ENCODE measurements at places on chromosomes 3 and 15.

DNA sequence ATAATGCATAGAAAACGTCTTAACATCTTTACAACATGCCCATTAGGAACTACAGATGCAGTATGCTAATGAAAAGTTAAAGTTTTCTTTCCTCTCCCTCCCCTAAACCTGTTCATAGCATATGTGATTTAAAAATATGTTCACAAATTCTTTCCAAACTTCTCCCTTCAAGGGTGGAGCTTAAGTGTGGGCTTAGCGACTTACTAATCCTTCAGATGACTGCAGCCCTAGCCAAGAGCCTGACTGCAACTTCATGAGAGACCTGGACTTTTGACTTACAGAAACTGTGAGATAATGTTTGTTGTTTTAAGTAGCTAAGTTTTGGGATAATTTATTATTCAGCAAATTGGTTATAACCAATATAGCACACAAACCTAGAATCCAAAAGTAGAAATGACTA is 22.0 kb upstream of the ANXA2 start:
- peak; percentile 62 for DNase-seq

GRCh38 chr3:184176377-184177330 is 2.0 kb downstream of the AP2M1 start:
- DNase-seq = peak; percentile 97

DNA sequence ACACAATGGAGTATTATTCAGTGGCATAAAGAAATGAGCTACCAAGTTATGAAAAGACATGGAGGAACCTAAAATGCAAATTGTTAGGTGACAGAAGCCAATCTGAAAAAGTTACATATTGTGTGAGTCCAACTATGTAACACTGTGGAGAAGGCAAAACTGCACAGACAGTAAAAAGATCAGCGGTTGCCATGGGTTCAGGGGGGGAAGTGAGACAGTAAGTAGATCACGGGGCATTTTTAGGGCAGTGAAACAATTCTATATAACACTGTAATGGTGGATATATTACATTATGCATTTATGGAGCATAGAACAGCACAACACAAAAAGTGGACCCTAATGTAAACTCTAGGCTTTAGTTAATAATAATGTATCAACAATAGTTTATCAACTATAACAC is 17.6 kb downstream of the CBLB start:
- DNase-seq = no peak

- peak; percentile 67 for DNase-seq
Observed at GRCh38 chr15:81531109-81531592, 157.1 kb upstream of the TMC3 start.

DNA sequence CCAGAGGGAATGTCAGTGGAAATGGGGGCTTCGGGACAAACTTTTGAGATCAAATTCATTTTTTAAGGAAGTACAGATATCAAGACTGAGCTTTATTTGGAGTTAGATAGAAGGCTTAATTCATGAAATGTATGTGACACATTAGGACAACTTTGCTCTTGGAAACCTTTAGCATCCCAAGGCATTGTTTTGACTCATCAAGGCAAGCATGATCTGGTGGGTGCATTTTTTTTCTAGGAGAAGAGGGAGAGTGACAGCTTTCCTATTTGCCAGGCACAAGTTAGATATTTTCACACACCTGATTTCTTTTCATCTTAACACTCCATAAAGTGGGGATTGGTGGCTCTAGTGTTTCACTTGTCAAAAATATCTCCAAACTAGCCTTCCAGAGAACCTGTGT is 61.5 kb upstream of the RPL35A start:
- no peak for DNase-seq

DNA sequence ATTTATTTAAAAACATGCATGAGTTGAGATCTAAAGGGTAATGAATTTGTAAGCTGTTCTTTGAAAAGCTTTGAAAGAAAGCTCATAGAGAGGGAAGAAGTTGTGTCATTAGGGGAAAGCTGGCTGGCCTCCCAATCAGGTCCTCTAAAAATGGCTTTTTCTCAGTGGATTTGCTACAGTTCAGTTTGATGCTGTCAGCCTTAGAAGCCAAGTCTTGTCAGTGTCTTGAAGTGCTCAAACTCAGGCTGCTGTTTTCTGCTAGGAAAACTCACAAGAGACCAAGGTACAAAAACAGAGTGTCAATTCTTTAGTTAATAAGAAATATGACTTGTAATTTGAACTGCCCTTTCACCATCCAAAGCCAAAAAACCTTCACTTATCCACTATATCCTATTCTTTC is 243.8 kb downstream of the OTOL1 start:
- DNase-seq = no peak

GRCh38 chr15:42999201-42999779 is 78.7 kb upstream of the TTBK2 start:
- no peak for DNase-seq

DNA sequence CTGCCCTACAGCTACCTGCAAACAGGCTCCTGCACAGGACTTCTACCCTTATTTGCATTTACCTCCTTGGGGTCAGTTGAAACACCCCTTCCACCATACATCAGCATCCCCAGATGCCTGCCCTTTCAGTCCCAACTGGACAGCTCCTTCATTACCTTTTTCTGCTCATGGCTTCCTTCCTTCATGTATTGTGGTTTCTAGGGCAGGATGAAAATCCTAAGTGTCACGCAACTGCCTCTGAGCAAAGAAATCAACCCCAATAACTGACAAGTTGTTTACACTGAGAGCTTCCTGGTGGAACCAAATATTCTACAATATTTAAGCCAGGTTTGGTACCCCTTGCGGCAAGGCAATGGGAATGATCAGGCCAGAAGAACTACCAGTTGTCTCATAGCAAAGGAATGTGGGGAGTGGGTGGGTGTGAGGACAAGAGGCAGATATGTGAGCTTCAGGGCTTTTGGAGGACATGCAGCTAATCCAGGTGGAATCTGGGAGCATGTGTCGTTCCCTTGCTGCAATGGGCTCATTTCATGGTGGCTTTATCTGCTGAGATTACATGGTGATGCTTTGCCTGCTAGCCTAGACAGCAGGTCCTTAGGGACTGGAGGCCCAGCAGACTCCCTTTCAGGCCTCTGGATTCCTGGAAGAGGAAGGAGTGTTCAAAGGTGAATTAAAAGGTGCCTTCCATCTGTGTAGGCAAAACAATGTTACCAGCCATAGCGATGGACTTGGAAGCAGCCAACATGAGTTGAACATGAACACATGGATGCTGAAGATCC is 34.9 kb downstream of the PPCDC start:
- peak; percentile 23 for DNase-seq

Data from fibroblast of skin of right biceps (primary cell).